ENCODE measurements at places on chromosomes 3 and 15. TPM values are rescaled to one million over a fixed set of nuclear protein-coding genes. Genes with fewer than 3 reads are reported as not detected.

C15orf61 gene
- total RNA-seq = 1.2 TPM

LIPH gene
- total RNA-seq = 9.6 TPM

AGBL1 gene
- not detected for total RNA-seq

SAMD7 gene
- not detected for total RNA-seq

NLGN1 gene
- total RNA-seq = 20.4 TPM
